Epithelial cell of esophagus (primary cell): ENCODE measurements at places on chromosomes 2 and 18.
A peak's percentile ranks its signal among the peaks of the same experiment; 100 is the strongest.

DNA sequence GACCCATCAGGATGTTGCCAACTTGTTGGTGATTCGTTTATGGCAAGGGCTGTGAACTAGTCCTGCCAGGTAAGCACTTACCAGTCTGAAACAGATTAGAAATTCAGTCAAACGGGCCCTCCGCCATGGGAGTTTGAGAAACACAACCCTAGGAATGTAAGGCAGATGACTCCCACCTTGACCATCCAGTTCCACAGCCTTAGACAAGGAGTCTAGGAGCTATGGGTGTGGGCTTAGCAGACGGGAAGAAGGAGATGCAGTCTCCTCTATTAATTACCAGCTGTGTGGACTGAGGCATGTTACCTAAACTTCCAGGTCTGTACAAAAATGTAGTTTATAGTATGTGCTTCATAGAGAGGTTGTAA lies 319.4 kb upstream of the NCKAP5 start:
- peak; percentile 74 for DNase-seq

DNA sequence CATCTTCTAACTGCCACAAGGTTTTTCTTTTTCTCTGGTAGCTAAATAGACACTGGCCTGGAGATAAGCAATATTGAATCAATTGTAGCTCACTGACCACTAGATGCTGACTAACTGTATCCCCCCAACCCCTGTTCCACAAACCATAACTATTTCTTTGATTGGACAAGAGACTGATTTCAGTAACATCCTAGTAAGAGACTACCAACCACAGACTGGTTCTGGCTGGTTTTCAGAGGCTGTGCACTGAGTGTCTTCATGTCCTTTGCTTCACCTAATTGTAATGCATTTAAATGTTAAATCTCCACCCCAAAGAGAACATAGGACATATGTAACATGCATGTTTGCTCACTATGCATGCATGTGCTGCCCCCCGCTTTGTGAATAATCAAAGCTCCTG lies 3.2 kb upstream of the AAK1 start:
- DNase-seq = no peak

DNA sequence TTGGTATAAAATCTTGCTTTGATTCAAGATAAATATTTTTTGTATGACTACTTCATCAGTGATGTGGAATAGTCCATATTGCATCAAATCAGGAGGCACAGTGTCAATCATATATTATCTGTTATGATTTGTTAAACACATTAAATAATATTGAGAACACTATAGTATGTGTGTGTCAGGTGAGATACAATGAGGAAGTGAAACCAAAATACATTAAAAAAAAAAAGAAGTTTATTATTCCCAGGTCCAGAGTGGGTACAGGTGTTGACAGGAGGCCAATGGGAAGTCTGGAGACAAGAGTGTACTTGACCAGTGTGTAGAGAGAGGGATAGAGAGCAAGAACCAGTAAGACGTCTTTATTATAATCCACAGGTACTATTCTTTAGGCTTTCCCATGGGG lies 292.6 kb downstream of the FSIP2 start:
- no peak for DNase-seq

- DNase-seq = no peak
Observed at GRCh38 chr18:64032312-64032711, 62.4 kb downstream of the SERPINB8 start.

DNA sequence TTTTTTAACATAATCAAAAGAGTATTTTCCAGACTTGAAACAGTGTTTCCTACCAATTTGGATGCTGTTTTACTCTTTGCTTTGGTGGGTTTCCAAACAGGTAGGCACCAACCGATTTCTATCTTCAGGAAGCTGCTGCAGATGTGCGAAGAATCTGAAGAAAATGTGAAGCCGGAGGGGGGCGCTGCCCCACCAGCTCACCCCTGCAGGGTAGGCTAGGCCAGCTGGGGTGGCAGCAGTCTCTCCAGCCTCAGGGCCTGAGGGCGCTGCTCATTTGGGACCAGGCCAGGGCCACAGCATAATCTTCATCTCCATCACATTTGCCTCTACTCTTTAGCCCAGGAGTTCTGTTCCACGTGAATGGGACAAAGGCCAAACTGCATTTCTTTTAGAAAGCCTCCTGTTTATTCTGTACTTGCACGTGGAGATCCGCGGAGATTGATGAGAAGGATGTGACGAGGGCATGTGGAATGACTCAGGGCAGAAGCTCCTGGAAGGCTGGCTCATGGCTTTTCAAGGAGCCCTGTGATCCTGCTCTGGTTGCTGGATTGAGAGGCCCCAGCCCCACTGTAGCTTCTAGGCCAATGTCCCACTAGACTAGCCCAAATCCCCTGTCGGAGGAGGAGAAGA lies 84.2 kb upstream of the FAM136A start:
- peak; percentile 68 for DNase-seq

- DNase-seq = no peak
Observed at GRCh38 chr2:11127761-11128160, 27.5 kb upstream of the SLC66A3 start.

GRCh38 chr2:109423556-109424359 lies 190.0 kb downstream of the SEPTIN10 start:
- no peak for DNase-seq

- DNase-seq = no peak
Observed at GRCh38 chr2:212708355-212708754, 169.8 kb upstream of the ERBB4 start.

DNA sequence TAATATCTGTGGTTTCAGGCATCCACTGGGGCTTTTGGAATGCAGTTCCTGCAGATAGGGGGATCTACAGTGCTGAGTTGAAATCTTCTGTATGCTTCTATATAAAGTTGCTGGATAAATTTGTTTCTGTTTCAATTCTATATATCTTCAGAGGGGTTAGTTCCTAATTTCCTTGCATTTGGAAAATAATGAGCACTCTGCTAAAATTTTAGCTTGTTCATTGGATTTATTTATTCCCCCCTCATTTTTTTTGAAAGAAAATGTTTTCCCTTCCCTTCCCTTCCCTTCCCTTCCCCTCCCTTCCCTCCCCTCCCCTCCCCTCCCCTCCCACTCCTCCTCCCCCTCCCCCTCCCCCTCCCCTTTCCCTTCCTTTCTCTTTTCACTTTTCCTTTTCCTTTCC lies 212.3 kb downstream of the GPD2 start:
- no peak for DNase-seq

GRCh38 chr18:51401912-51402311 lies 204.4 kb upstream of the MEX3C start:
- DNase-seq = no peak

- DNase-seq = no peak
Observed at GRCh38 chr18:44197832-44198611, 482.7 kb upstream of the SETBP1 start.

- DNase-seq = no peak
Observed at GRCh38 chr2:53729143-53729762, 38.4 kb upstream of the CHAC2 start.

- DNase-seq = no peak
Observed at GRCh38 chr2:170218456-170218855, 40.5 kb downstream of the MYO3B start.

DNA sequence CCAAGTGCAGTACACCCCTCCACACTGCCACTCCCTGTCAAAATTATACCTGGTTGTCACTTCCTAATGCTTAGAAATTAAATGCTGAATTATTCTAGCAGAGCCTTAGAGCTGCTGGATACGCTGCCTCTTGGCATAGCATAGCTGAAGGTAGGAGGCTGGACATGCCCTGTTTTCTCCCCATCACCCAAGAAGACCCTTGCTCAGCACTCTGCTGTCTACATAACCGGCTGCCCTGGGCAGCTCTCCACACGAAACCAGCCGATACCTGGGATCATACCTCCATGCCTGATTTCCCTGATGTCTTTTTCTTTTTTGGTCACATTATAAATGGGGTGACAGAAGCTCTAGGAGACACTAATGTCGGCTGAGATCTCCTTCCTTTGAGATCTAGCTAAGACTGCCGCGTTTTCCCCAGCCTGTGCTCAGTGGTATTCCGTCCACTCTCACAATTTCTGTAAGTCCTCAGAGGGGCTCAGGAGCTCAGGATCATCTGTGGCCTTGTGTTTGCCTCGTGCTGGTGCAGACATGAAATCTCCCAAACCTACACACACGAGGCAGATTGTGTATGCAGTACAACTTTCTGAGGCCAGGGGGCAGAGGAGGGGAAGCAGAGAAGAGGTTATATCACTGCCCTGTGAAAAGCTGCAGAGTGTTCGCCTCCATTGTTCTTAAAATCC lies 13.5 kb upstream of the ZAP70 start:
- peak; percentile 67 for DNase-seq

DNA sequence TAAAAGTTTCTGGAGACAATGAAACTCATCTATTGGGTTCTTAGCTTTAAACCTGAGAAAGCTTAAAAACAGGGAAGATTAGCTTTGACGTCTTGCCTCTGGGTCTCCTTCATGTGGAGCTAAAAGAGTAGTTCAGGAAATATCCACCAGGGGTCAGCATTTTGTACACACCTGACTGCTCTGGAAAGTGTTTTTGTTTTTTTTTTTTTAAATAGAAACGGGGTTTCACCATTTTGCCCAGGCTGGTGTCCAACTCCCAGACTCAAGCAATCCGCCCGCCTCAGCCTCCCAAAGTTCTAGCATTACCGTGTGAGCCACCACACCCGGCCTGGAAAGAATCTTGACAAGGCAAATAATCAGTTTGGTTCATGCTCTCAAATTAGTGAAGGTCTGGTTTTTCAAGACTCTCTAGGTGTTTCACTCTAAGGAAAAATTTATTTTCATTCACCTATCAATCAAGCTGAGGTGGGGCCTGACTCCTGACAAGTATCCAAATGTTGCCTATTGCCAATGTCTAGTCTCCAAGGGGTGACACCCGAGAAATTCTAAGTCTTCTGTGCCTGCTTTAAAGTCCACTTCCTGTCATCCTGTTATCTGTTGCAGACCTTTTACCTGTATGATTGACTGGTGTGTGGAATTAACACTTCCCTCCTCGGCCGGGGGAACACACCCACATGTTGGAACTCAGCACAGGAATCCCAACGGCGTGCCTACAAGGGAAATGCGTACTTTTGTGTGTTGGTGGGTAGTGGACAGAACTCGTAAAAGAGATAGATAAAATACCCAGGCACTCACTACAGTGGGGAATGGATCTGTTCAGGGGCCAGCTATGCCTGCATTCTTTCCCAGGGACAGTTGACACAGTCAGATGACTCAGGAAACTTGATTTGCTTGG lies 11.3 kb downstream of the IL1RN start:
- peak; percentile 81 for DNase-seq

DNA sequence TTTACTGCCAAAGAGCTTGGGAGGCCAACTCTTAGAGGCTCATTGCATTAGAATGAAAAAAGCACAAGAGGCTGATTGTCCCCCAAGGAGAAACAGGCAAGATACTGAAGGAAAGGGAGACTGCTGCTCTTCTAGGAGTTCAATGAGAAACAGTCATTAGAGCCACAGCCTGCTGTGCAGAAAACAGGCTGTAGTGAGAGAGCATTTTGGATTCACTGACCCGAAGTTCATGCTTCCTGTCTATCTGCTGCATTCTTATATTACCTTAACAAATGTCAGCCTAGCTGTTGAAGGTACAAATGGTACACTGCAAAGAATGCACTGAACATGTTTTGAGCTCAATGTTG lies 423.3 kb downstream of the SETBP1 start:
- no peak for DNase-seq

DNA sequence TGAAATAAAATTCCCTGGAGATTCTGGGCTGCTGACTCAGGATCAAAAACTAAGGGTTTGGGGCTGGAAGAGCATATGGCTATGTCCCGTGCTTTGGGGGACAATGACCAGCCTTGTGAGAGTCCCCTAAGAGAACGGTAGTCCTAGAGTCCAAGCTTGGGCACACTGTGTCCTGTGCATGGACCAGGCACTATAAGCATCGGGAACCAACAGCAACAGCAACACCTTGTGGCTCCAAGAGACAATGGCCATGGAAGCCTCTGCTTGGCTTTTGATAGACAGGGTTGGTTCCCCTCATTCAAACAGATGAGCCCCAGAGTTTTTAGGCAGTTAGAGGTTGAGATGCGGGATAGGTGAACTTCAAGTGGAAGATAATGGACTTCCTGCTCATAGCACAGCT lies 294.4 kb upstream of the CHAC2 start:
- DNase-seq = peak; percentile 22

GRCh38 chr2:209425471-209426071 lies 1.7 kb downstream of the MAP2 start:
- peak; percentile 84 for DNase-seq
